ENCODE measurements at places on chromosomes 2 and 18.

DNA sequence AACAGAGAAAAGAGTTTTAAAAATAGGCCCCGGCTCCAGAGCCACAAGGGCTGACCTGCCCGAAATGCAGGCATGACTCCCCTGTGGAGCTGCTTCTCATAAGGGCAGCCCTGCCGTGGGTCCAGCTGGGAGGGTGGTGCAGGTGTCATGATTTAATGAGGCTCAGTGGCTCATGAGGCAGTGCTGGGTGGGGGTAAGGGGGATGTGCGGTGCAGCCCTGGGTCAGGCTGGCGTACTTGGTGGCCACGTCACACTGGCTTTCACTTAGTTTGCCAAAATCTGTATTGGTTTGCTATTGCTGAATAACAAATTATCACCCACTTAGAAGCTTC lies 33.6 kb downstream of the HJURP start:
- DNase-seq = peak; percentile 50

- DNase-seq = no peak
Measured at GRCh38 chr2:100275200-100275589, 47.1 kb downstream of the LONRF2 start.

GRCh38 chr2:25420820-25421237 lies 79.1 kb upstream of the DNMT3A start:
- DNase-seq = no peak

GRCh38 chr2:219477815-219478214 lies 20.9 kb upstream of the GMPPA start:
- DNase-seq = no peak

- no peak for DNase-seq
Measured at GRCh38 chr2:113203217-113203530, 29.4 kb downstream of the PSD4 start.

GRCh38 chr18:13643261-13643751 lies 83.1 kb downstream of the FAM210A start:
- DNase-seq = no peak

DNA sequence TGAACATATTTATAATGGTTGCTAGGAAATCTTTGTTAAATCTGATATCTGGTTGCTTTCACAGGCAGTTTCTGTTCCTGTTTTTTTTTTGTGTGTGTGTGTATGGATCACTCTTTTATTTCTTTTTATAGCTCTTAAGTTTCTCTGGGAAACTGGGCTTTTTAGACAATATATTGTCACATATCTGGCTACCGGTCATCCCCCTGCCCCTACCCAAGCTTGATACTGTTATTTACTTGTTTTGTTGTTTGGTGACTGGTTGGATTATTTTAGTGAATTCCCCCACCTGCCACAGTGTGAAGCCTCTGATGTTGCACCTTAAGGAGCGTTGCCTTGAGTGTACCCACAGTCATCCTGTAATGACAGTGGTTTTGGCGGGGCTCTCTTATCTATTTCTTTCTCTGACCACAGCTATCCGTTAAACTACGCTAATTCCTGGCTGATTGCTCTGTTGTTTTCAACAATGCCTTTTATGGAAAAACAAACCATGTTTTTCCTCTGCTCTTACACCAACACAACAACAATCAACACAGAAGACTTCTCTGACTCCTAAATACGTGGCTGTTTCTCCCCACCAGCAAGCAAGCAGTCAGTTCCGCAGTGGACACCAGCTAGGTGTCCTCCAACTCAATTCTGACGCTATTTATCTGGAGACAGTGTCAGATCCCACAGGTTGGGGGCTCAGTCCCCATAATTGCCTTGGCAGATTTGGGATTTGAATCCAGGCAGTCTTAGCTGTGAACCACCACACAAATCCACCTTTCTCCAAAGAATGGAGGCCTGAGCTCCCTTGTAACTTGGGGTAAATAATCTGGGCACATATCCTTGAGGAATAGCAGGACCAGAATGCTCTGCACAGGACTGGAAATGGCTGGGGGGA lies 10.9 kb downstream of the GNLY start:
- no peak for DNase-seq

GRCh38 chr18:70190529-70190928 lies 15.0 kb downstream of the RTTN start:
- no peak for DNase-seq

- DNase-seq = no peak
Measured at GRCh38 chr2:112001942-112002341, 53.1 kb upstream of the TMEM87B start.

- no peak for DNase-seq
Measured at GRCh38 chr2:44850016-44850415, 91.5 kb upstream of the SIX3 start.

DNA sequence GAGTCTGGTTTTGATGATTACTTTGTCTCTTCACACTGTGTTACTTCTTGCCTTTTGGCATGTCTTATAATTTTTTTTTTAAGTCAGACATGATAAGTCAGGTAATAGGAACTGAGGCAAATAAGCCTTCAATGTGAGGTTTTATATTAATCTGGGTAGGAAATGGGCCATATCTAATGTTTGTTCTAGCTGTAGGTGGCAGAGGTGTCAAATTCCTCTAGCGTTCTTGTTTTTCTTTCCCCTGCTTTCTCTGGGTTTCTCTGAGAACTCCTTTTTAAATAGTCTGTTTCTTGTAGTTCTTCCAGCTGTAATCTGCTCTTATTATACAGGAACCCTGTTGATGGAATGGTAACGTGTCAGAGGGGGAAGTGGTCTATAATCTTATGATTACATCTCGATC lies 5.7 kb downstream of the SP140 start:
- DNase-seq = no peak
